ENCODE measurements at places on chromosomes 3 and 15.

DNA sequence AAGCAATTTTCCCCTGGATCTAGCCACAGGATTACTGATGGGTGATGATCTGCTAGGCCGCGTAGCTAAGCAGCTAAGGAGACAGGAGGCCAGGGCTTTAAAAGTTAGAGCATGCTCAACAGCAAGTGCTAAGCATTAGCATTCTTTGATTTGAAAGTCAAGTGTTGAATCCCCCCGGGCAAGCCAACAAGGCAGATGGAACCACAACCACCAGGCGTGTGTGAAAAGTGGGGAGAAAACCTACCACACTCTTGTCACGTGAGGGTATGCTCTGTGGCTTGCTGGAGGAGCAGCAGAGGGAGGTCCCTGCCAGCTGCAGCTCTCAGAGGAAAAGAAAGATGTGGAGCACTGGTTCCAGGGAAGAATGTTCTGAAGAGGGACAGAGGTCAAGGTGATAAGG lies 20.9 kb downstream of the SLC51A start:
- DNase-seq = no peak

GRCh38 chr3:89467898-89468363 lies 360.5 kb downstream of the EPHA3 start:
- DNase-seq = peak; percentile 63

- no peak for DNase-seq
Measured at GRCh38 chr15:43749690-43750345, 3.6 kb downstream of the PDIA3 start.

- DNase-seq = no peak
Measured at GRCh38 chr3:184186902-184187207, 856 bp downstream of the ABCF3 start.

DNA sequence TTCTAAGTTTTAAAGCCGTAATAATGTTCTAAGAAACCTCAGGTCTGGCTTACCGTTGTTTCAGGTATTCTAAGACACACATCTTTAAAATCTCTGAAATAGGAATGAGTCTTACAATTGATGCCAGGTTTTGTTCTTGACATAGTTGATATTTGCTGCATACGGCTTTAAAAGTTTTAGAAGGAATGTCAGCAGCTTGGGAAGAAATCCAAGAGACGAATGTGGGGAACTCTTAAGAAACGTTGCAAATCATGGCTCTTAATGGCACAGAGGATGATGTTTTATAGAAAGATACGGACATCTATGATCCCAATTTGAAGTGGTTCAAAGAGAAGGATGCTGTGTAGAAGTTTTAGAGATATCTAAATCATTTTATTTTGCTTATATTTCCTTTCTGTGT lies 11.5 kb downstream of the NUDT16 start:
- no peak for DNase-seq
